Keratinocyte (primary cell): ENCODE measurements at places on chromosomes 6 and 20.
A peak's percentile ranks its signal among the peaks of the same experiment; 100 is the strongest.

GRCh38 chr6:91926361-91926760 lies 1339.5 kb upstream of the MAP3K7 start:
- DNase-seq = no peak

DNA sequence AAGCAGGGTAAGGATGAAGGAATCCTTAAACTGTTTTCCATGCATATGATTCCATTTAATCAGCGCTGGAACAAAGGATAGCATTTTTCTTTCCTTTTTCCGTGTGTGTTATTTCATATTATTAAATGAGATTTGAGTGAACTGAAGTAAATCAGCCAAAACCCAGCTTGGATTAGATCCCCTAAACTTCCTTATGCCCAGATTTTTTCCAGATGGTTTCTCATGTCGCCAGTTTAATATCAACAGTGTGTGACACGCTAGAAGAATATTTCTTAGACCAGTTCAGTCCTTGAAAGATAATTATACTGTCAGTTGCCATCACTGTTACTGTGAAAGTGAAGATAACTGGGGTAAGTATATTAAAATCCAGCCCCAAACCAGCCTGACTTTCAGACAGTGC lies 1009.4 kb downstream of the KIF16B start:
- no peak for DNase-seq

GRCh38 chr20:22379472-22379871 lies 204.9 kb downstream of the FOXA2 start:
- DNase-seq = peak; percentile 100

DNA sequence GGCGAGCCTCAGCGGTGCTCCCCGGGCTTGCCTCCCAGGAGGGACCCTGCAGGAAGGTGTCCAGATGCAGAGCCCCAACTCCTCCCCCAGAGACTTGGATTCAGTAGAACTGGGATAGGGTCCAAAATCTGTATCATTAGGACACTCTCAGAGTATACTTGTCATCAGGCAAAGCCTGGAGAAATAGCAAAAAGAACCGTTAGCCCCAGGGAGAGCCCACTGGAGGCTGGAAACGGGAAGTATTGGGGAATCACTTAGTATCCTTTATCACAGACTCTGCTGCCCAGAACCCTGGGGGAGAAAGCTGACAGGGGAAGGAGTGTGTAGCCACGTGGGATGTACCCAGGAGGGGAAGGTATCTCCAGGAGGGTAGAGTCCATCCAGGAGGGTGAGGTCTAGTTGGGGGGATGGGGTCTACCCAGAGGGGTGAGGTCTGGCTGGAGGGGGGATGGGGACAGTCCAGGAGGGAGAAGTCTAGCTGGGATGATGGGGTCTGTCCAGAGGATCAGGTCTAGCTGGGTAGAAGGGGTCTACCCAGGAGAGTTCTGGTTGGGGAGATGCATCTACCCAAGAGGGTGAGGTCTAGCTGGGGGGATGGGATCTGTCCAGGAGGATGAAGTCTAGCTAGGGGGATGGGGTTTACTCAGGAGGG lies 107.2 kb downstream of the LY86 start:
- no peak for DNase-seq

DNA sequence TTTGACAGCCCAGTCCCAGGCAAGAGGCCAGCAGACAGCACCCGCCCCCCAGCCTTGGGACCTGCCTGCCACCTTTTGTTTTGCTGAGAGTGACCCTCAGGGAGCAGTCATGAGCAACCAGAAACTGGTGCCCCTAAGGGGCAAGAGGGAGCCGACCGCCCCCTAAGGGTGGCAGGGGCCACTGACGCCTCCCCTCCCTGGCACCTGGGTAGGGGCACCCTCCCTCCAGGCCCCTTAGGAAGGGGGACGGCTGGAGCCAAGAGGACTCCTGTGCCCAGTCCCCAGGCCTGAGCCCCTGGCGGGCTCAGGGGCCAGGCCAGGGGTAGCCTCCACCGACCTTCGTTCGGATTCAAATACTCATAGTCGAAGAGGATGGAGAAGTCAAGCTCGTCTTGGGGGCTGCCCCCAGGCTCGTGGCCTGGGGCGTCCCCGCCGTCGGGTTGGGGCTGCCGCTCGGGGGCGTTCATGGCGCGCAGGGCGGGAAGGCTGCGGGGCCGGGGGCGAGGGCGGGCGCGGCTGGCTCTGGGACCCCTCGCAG lies 417 bp downstream of the NFATC2 start:
- no peak for DNase-seq

- no peak for DNase-seq
These were observed 14.3 kb upstream of the SLC22A3 start for GRCh38 chr6:160333841-160334240.

GRCh38 chr6:74182992-74183391 lies 487.0 kb downstream of the CD109 start:
- DNase-seq = no peak

DNA sequence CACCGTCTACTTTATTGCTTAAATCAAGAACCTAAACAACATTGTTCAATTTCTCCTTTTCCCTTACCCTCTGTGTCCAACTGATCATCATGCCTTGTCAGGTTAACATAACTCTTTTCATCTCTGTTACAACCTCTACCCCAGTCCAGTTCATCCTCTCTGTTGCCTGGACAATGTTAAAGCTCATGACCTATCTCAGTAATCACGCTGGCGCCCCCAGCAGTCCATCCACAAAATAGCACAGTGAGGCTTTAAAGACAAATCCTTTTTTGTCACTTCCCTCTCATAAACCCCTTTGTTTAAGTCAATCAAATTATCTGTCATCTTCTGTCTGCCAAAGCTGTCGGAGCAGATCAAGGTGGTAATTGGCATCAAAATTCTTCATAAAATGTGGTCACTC lies 140.1 kb downstream of the QKI start:
- peak; percentile 5 for DNase-seq

DNA sequence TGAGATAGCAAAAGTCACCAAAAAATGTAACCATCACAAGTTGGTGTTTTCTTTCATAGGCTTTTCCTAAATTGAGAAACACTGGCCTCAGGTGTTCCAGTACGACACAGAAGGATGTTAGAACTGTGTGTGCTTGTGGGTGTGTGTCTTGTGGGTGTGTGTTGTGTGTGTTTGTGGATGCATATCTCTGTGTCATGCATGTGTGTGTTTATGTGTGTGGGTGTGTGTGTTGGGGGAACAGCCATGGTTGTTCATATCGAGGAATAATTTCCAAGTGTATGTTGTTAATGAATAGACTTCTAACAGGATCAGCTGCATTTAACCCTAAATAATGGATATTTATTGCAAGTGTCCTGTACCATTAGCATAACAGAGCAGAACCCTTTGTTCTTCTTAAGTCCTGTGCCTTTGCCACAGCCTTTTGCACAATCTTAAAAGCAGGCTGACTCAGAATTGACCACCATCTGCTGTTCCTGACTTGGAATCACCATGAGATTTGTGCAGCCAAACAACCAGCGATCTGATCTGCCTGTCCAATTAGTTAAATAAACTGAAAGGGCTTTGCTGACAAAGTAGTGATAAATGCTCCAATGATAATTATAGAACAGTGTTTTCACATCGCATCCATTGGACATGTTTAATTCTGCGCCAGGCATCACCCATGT lies 7.6 kb downstream of the CD93 start:
- no peak for DNase-seq

DNA sequence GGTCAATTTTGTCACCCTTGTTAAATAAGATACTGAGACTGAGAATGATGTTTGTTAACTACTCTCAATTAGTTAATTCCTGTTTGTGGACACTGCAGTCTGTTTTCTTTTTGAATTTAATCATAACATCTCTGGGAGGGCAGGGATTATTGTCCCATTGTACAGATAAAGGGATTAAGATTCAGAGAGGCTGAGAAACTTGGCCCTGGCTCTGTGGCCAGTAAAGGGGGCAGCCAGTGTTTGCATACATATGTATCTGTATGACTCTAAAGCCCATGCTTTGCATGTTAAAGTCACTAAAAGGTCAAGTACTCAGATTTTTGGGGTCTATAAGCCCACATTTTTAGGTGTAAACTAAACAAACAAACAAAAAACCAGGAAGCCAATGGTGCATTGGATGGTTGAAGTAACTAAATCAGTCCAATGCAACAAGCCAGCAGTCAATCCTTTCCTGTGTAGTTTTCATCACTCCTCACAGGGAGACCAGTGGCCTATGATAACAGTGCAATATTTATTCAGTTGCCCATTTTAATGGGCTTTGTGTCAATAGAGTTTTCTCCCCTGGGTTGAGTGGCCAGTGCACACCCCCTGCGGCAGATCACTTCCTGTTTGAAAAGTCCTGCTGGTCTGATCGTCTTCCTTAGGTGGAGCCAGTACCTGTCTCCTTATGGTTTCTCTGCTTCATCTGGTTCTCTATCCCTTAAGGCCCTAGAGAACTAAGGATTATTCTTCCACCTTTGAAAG lies 106.7 kb downstream of the SLX4IP start:
- no peak for DNase-seq

DNA sequence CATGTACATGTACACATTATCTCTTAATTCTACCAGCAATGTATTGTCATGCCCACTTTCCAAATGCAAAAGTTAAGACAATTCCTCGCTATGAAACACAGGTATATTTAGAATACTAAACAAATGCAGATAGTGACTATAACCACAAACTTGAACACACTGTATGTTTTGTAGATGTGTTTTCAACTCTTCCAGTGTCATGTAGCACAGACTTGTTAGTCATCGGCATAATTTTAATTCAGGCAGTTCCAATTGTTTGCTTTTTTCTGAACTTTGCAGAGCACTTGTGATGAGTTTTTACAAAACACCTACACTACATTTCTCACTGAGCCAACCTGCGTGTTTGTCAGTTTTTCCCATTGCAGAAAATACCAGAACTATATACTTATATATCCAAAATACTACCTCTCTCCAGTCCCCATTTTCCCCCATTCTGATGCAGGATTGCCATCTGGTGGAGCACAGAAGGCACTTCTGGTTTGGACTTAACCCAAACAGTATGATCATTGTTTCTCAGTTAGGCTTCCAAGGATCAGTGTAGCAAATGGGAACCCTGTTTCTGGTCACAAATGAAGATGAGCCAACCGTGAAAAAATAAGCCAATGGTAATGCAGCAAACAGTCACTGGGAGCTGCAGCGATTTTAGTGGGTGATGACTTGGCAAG lies 143.4 kb downstream of the ADGRB3 start:
- no peak for DNase-seq

DNA sequence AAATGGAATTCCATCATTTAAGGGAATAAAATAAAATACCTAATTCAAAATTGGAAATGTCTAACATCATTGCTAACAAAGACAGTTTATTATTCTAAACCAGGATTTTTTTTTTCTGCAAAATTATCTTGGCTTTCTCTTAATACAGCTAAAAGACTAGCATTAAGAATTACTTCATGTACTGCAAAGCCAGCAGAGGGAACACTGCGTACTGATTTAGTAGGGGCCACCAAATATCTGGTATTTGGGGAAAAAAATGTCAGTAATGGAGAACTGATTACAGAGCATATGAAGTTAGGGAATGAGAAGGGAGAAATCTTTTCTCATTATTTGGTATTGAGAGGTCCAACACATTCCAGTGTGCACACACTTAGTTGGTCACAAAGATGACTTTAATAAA lies 3.2 kb upstream of the SOX4 start:
- DNase-seq = no peak

DNA sequence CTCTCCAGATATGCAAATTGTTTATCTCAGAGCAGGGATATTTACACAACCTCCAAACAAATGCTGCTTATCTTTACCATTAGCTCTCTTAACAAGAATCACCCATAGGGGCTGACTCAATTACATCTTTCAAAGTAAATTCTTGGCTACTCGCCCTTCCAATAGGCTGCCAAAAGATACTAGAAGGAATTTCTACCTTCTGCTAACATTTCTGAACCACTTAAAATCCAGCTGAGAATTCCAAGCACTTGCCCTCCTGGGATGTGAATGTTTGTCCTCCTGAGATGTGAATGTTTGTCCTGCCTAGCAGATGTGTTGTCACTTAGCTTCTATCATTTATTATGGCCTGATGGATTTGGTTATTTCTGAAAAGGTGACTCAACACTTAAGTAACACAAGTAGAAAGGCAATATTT lies 388.0 kb downstream of the GJA1 start:
- no peak for DNase-seq

DNA sequence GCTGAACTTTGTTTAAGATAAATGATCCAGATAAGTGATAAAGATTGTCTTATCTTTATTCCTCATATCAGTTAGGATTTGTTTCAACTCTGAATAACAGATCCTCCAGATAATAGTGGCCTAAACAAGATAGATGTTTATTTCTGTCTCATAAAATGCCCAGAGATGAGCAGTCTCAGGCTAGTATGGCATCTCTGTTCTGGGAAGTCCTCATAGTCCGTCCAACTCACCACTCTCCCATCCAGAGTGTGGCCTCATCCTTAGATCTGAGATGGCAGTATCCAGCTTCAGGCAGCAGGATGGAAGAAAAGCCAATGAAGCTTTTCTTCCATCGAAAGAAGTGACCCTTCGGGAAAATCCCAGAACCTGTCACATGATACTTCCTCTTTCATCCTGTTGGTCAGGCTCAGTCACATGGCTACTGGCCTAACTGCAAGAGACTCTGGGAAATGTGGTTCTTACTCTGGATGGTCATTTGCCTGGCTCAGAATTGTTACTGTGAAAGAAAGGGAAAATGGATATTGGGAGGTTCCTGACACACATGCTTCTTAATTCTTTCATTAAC lies 29.4 kb upstream of the TAGAP start:
- no peak for DNase-seq

DNA sequence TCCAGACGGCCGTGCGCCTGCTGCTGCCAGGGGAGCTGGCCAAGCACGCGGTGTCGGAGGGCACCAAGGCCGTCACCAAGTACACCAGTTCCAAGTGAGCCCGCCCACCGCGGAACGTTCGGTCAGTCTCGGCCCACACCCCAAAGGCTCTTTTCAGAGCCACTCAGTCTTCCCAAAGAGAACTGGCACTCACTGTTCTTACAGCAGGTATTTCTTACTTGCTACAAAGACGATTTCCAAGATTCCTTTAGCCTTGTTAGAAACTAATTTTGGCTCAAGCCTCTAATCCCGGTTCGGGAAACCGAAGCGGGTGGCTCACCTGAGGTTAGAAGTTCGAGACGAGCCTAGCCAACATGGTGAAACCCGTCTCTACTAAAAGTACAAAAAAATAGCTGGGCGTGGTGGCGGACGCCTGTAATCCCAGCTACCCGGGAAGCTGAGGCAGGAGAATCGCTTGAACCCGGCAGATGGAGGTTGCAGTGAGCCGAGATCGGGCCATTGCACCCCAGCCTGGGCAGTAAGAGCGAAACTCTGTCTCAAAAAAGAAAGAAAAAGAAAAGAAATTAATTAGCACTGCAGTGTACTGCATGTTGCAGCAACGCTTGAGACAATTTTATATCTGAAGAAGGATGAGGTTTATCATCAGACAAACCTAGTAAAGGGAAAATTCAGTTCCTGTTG lies 73.1 kb downstream of the OR2B2 start:
- no peak for DNase-seq

GRCh38 chr6:15956205-15957106 lies 172.4 kb upstream of the MYLIP start:
- no peak for DNase-seq

- no peak for DNase-seq
These were observed 171.4 kb downstream of the MYLK4 start for GRCh38 chr6:2579241-2579761.

GRCh38 chr6:10873374-10873773 lies 8.5 kb downstream of the GCM2 start:
- peak; percentile 7 for DNase-seq
